ENCODE measurements at places on chromosomes 13 and 19.

DNA sequence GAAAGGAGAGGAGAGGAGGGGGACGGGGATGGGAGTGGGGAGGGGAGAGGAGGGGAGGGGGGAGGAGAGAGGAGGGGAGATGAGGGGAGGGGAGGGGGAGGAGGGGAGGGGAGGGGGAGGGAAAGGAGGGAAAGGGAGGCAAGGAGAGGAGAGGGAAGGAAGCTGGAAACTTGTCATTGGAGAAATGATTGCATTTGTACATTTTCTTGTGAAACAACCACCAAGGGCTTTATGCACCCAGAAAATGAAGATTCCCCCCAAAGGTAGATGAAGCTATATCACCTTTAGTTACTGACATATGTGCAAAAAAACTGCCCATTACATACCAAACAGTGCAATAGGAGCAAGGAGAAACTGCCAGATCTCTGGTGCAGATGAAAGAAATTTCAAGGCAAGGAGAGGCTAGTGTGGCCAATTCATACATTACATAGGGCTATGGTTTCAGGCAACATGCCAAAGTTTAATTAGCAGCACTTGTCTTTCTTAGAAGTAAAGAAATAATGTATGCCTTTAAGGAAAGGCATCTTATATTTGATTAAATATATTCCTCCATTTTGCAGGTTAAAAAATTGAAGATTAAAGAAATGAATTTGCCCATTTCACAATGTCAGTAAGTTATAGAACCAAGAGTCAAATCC is 49.5 kb upstream of the STK24 start:
- no peak for DNase-seq

- no peak for DNase-seq
Observed at GRCh38 chr13:98267080-98267912, 90.2 kb upstream of the RNF113B start.

- no peak for DNase-seq
Observed at GRCh38 chr13:94312511-94313216, 166.8 kb downstream of the DCT start.

GRCh38 chr13:50989476-50989875 is 79.9 kb downstream of the RNASEH2B start:
- DNase-seq, result no peak
